Stimulated activated CD4-positive, alpha-beta T cell treated with anti-CD3 and anti-CD28 coated beads, TNF-alpha, amount 100 ng/mL, for 24 hours (primary cell): ENCODE measurements at places on chromosomes 6 and 20.

GRCh38 chr6:109096208-109096607, 901 bp downstream of the CEP57L1 start:
- DNase-seq, result no peak

- DNase-seq, result peak; percentile 11
Measured at GRCh38 chr6:166541366-166541765, 45.1 kb downstream of the RAMACL start.

GRCh38 chr6:43007126-43007525, 6.6 kb downstream of the MEA1 start:
- no peak for DNase-seq

DNA sequence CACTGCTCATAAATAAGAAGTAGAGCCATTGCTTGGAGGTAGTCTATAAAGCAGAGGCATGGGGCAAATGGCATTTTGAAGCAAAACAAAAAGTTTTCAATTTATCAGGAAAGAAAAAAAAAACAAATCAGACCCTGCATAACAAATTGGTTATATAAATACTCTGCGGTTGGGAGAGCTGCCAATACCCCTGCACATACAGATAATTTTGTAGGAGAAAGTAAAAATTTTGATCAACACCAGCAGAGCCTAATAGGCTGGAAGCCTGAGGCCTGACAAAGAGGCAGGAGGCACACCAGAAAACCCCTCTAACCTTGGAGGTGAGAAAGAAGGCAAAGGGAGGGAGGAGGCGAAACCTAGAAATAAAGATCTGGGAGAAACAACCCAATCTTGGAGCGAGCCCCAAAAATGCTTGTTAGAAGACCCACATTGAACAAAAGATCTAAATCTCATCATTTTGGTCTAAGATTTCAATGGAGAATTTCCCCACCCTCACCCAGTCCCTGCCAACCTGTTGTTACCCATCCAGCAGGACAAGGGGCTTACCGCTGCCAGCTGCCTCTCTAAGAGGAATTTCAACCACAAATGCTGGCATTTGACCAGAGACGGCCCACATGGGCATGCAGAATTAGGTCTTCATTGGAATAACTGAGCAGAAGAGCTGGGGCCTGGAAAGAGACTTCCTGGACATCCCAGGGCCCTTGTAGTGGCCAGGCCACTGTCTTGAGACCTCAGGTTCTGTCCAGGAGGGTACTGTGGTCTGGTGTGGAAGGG, 28.4 kb downstream of the FOXA2 start:
- DNase-seq, result no peak

DNA sequence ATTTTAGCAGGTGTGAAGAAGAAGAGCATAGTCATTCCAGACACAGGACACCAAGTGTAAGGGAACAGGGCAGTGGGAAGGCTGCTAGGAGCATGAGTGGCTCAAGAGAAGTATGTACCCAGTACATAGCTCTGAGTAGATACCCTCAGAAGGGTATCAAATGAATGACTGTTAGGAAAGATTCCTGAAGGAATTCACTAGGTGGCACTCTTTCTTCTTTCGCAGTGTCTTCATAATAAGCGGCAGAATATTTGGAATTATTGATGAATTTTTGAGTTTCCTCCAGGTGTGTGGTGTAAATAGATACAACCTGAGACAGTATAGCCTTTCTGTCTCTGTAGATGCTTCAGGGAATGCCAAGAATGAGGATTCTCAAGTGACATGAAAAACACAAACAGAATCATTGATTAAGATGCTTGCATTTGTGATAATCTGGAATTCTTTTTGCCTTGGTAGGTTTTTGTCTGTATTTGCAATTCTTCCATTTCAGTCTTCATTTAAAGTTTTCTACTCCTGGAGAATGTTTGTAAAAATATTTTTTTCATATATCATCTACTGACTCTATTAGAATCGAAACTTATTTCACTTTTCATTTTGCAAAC, 264.3 kb upstream of the RIMS1 start:
- no peak for DNase-seq

- DNase-seq, result no peak
Measured at GRCh38 chr6:44232676-44233566, 9.5 kb downstream of the SLC29A1 start.

DNA sequence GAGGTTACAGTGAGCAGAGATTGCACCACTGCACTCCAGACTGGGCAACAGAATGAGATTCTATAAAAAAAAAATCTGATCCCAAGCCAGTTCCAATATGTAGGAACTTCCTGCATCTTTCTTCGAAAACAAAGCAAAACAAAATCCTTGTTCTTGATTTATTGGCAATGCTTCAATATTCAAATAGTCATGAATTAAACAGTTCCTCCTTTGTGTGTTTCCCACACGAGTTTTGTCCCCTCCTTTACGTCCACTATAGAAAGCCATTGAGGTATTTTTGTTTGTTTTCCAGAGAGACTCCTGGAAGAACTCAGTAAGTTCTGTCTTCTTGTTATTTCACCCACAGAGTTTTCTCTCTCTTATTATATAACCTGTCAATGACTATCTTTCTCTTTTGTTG, 7.6 kb downstream of the BTN1A1 start:
- no peak for DNase-seq

GRCh38 chr20:33909331-33909921, 84.3 kb upstream of the RALY start:
- no peak for DNase-seq

- DNase-seq, result no peak
Measured at GRCh38 chr20:43386878-43387277, 70.8 kb upstream of the SRSF6 start.

GRCh38 chr20:32999603-33000250, 4.5 kb downstream of the SUN5 start:
- DNase-seq, result no peak

DNA sequence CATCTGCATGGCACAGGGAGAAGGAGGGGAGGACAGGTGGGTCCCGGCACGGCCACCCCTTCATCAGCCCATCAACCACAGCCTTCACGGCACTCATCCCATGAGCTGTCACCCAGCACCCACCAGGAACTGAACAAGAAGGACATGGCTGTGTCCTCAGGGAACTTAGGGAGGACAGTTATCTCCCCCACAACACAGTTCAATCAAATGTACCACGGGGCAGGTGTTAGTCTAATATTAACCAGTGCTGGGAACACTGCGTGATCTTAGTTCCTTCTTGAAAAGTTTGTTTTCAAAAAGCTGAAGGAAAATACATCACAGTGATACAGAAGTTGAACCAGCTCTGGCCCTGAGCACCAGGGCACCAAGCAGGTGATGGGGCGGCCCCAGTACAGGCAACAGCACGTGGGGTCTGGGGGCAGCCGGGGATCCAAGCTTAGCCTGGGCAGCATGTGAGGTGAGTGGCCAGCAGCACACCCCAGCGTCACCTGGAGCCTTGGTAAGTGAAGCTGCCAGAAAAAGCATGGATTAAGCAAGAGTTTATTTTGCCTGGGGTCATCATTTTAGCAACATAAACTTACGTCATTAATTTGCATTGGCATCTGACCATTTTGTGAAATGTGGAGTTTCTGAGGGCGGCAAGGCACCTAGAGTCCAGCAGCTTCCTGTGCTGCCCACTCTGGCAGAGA, 35.5 kb upstream of the AFDN start:
- DNase-seq, result no peak

DNA sequence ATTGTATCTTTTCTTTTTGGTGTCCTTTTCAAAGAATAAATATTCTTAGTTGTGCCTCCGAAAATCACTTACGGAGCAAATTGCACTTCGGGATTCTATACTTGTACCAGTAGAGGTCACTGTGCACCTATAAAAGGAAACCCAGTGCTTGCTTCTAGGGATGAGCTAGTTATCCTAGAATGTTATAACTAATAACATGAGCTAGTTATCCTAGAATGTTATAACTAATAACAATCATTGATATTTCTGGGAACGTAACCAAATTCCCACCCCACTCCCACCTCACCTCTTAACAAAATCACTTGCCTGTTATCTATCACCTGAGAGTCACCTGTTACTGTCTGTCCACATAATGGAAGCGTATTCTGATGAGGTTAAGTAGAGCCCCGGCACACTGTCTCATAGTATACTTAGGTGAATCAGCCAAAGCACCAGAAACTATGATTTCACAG, 126.9 kb upstream of the TIAM2 start:
- DNase-seq, result no peak

- DNase-seq, result no peak
Measured at GRCh38 chr6:125688138-125688537, 61.3 kb upstream of the HEY2 start.

- DNase-seq, result no peak
Measured at GRCh38 chr6:64580346-64580745, 944.7 kb downstream of the PHF3 start.

GRCh38 chr6:551829-552350, 105.0 kb downstream of the HUS1B start:
- no peak for DNase-seq

- DNase-seq, result no peak
Measured at GRCh38 chr20:57229490-57229889, 37.0 kb downstream of the BMP7 start.

DNA sequence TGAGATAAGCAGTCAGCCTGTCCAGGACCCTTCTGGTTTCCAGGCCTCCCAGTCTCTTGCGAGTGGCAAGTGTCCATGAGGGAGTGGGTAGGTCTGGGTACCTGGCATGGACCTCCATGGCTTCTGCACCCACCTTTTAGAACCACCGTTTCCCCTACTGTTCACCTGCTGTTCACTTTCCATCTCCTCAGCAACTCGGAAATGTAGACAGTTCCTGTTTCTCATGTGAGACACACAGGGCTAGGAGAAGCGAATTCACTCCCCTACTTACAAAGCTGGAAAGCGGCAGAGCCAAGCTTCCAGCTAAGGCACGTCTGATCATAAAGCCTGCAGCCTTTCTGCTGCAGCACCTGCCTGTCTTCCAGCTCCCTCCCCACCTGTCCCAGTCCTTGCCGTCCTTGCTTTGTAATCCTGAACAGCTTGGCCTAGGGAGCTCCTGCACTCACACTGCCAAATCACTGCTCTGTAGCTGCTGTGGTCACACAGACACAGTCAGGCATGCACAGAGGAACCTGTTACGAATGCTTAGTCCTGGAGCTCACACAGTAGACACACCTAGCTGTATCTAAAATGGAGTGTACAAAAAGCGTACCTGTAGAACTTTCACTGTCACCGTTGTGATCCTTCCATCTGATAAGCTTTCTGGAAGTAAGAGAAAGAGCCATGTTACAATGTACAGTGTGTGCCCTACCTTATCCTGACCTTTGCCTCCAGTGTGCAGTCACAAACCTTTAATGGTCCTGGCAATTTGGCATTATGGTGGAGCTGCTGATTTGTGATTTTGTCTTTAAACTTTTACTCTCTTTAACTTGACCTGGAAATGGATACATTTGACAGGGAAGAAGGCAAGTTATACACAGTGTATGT, 294.1 kb downstream of the NRN1 start:
- DNase-seq, result no peak

DNA sequence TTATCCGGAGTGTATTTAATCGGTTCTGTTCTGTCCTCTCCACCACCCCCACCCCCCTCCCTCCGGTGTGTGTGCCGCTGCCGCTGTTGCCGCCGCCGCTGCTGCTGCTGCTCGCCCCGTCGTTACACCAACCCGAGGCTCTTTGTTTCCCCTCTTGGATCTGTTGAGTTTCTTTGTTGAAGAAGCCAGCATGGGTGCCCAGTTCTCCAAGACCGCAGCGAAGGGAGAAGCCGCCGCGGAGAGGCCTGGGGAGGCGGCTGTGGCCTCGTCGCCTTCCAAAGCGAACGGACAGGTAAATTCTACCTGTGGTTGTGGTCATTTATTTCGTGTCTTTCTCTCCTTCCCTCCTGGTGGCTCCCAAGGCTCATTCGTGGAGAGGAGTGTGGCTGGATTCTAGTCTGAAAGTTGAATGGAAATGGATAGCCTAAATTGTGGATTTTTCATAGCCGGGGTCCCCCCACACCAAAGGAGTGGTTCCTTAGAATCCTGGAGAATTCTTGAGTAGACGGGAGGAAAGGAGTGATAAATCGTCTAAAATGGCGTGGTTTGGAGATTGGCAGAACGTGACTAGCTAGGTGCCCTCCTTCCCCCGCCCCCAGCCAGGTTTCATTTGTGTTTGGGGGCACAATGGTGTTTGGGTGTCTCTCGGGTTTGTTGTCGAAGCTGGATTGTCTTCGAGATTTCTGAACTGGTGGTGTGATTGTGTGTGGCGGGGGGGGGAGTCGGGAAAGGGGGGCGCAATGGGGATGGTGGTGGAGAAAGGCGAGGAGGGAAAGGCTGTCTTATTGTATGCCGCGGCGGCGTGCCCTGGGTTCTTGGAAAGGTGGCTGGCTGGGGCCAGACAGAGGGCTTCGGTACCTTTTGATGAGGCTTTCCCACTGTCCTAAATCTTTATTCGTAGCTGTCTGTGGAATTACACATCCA, 673 bp downstream of the MARCKS start:
- no peak for DNase-seq

DNA sequence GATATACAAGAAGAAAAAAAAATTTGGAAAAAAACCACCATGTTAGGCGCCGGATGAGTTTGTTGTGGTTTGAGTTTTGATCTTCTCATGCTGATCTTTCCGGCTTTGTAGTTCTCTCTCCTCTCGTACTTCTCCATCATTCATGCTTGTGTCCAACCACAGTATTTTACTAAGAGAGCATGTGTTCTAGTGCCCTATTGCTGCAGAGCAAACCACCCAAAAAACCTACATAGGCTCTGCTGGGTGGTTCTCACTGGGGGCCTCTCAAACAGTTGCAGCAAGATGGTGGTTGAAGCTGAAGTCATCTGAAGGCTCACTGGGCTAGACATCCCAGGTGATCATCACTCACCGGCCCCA, 404.2 kb downstream of the PLCB1 start:
- no peak for DNase-seq

DNA sequence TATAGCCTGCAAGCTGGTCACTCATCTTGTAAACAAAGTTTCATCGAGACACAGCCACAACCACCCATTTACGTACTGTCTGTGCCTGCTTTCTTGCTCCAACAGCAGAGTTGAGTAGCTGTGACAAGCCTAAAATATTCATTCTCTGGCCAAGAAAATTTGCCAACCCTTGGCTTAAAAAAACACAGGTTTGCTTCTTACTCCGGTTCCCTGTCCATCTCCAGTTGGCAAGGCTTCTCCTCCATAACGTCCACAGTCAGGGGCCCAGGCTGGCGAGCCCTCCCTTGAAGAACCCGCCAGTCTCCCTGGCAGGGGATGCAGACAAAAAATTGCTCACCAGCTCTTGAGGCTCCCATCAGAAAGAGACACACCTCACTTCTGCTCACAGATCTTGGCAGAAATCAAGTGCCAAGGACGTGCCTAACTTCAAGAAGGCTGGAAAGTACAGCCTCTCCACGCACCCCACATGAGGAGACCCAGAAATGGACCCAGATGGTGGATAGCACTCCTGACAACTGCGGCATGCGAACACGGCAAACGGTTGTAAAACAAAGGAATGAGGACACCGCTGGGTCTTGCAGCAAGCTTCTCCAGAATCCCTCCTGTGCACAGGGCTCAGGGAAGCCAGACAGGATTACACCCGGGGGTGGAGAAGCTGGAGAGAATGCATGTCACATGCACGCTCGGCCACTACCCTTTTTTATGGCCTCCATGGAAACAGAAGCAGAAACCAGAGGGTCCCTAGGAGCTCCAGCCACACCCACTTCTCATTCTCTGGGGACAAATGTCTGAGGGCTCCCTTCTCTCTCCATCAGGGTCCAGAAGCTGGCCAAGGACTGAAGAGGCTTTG, 59.8 kb upstream of the SIRPA start:
- DNase-seq, result no peak

GRCh38 chr6:150981669-150982068, 116.2 kb downstream of the MTHFD1L start:
- no peak for DNase-seq
